ENCODE measurements at places on chromosomes 4 and X.

DNA sequence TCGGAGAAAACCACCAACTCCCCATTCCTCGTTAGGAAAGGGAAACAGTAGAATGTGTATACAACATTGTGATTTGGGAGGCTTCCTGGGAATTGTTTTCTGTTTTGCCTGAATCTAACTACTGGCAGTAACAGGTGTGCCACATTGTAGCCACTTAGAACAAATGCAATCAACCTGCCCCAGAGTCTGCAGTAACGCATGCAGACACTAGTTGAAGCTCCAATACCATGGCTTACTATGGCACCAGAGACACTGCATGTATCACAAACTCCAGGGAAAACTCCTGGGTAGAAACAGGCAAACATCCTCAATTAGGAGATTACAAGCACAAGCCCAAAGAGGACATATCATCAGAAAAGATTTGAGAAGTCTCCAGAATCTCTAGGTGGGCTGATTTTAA lies 154.2 kb upstream of the NEIL3 start:
- no peak for DNase-seq

GRCh38 chr4:38620527-38621027 lies 43.4 kb upstream of the KLF3 start:
- DNase-seq = no peak

DNA sequence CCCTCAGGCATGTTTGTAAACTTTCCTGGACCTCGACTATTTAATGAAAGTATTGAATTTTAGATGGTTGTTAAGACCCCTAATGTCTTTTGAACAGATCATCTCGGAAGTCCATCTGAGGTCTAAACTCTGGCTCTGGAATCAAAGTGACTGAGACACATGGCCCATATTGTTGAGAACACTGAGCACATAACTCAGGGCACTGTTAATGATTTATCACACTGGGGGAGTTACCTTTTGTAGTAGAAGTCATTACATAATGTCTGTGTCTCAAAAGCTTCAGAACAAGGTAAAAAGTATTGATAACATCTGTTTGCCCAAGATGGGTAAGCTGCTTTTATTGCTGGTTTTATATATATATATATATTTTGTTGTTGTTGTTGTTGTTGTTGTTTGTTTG lies 103.4 kb upstream of the HS3ST1 start:
- no peak for DNase-seq

- DNase-seq = no peak
These were observed 58.4 kb upstream of the SORBS2 start for GRCh38 chr4:185870366-185870765.

GRCh38 chr4:159049780-159050375 lies 53.0 kb upstream of the RAPGEF2 start:
- no peak for DNase-seq

DNA sequence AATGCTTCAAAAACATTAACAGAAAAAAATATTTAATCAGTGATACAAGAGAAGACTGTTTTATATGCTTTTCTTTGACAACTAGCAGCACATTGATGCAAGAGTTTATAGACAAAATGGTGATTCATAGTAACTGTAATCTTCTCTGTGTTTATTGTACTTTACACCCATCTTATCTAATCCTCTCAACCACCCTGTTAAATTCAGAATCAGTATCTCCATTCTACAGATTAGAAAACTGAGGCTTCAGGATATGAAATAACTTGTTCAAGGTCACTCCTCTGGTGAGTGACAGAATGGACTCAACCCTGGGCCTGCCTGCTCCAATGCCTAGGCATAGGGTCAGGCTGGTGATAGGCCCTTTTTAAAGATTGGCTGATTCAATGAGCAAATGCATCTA lies 26.1 kb upstream of the TMEM184C start:
- DNase-seq = no peak

- no peak for DNase-seq
These were observed 316.2 kb downstream of the STIM2 start for GRCh38 chr4:27176881-27177280.

GRCh38 chrX:56798339-56798711 lies 69.3 kb downstream of the NBDY start:
- DNase-seq = no peak

DNA sequence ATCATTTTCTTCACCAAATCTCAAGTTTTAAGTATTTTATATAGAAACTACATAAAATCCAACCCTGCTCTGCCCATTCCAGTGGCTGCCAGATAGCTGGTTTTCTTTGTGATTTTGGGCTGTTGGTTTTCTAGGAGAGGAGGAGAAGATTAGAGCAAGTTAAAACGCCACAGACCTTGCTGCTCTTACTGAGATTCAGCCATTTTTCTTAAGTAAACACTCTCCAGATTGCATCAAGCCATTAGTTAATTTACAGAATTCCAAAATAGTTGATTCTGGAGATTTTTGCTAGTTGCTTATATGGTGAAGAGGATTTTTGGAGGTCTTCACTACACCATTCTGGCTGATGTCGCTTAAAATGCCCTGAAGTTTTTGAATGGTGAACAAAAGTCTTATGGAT lies 366.2 kb downstream of the MAPK10 start:
- DNase-seq = no peak

DNA sequence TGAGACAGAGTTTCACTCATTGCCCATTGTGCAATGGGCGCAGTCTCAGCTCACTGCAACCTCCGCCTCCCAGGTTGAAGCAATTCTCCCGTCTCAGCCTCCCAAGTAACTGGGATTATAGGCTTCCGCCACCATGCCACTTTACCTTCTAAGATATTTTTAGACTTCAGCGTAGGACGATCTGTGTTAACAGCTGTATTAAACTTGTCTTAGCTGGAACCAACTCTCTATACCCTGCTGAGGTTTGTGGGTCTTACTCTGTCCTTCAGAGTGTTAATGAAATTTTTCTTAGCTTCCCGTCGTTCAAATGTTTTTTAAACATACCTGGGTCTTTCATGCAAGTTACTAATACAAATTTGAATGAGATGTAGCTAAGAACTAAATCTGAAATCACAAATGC lies 14.7 kb downstream of the TMEM165 start:
- DNase-seq = no peak

GRCh38 chr4:174626342-174627008 lies 104.2 kb upstream of the HPGD start:
- no peak for DNase-seq

GRCh38 chr4:111854494-111855087 lies 290.7 kb upstream of the FAM241A start:
- peak; percentile 74 for DNase-seq

DNA sequence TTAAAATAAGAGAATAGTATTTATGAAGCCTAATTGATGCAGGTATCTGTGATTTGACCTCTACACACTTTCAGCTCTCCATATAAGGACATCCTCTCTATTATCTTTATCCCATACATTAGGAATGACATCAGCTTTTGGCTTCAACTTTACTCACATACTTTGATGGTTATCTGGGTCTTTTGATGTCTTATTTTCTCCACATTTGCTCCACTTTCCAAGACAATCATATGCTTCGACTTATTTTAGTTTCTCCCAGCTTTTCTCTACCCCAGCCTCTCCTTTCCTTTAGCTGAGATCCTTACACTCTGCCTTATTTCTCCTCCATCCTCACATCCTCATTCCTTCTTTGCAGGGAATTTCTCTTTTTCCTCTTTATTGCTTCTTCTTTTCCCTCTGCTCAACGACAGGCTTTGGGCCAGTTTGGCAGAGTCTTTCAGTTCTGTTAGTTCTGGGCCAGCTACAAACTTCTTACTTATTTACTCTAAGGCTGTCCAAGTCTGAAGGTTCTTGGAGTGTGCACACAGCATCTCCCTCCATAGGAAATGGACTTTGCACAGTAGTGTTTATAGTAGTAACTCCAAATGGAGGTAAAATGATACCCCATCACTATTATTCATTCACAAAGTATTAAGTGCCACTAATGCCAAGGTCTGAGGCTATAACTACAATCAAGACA lies 50.5 kb downstream of the SLC4A4 start:
- peak; percentile 28 for DNase-seq

Measured in GM23248 (cell line).